Fibroblast of skin of back (primary cell): ENCODE measurements at places on chromosomes 6 and 20.

DNA sequence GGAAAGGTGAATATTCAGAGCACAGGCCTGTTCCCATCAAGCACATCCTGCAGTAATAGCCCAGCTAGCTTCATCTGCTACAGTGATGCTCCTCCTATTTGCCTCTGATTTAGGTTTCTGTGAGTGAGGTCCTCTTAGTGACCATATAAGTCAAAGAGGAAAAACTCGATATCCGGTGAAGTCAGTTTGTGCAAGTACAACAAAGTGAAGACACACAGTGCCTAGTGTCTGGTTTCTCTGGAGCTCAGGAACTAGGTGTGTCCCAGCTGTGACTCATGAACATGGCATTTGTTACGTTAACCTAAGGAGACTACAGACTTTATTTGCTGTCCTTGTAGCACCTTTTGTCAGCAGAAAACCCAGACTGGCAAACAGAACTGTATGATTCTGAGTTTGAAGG lies 33.9 kb downstream of the EDN1 start:
- DNase-seq = peak; percentile 78

DNA sequence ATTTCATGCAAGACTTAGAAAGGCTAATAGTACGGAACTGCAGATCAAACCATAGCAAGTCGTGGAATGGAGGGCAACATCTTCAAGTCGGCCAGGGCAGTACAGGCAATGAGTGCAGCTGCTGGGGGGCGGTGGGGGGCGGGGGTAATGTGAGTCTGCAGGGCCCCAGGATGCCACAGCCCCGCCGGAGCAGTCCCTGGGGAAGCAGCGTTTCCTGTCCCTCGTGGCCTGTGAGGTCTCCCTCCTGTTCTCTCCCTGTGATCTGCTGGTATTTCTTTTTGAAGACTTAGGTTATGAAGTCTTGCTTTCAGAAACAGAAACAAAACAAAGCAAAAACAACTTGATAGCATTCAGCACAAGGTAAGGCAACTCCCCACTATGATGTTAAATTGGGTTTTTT lies 351.9 kb downstream of the FOXA2 start:
- no peak for DNase-seq

- DNase-seq = no peak
Measured at GRCh38 chr6:24306936-24307335, 50.9 kb downstream of the DCDC2 start.

DNA sequence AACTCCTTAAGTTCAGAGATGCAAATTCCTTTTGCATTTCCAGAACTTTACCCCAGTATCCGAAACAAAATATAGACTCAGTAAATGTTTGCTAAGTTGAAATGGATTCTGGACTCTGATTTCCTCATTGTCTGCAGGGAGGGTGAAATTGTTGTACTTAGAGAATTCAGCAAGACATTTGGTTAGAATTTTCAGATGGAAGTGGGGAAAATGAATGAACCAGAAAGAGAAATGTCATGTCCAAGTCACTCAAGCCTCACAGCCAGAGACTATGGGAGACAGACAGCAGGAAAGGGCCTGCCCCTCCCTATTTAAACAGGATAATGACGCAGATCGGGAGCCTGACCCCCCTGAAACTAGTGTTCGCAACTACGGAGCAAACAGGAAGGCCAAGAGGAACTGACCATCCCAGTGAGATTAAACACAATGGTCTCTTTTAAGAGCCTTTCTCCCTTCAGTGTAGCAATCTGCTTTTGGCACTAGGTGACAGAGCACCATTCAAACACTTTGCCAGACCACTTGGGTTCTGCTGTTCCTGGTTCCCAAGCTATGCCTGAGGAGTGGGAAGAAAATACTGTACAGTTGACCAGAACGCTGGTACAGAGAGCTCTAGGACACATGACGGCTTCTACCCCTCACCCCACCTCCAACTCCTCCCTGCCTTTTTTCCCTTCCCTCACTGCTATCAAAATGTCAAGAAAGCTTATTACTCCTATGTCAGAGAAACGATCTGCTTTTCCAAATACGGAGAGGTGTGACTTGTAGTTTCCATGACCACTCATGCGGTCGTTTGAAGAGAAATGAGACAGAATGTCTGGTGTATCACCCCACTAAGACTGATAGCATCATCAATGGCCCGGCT lies 13.7 kb downstream of the NEDD9 start:
- DNase-seq = no peak

DNA sequence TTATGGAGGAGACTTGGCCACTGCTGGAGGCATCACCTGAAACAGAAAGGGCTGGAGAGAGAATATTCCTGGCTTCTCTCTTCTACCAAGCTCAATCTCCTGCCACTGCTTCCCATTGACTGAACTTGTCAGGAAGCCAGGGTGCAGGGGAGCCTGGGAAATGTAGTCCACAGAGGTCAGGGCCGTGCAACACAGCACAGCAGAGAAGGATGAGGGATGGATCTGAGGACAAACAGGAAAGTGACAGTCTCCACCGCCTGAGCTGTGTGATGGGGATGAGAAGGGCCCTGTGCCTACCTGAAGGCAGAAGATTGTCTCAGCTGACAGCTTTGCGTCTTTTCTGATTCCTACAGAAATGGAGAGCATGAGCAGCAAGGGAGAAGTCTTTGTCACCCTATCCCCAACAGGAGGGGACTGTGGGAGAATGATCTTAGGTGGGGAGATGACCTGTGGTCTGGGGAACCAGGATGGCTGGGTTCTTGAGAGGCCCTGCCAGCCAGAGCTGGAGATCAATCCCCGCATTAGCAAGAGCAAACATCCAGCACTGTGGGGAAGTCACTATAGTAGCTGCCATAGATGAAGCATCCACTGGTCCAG lies 114.2 kb downstream of the SNX5 start:
- DNase-seq = peak; percentile 54

- DNase-seq = no peak
Measured at GRCh38 chr20:20931632-20932031, 174.5 kb downstream of the LINC00237 start.

DNA sequence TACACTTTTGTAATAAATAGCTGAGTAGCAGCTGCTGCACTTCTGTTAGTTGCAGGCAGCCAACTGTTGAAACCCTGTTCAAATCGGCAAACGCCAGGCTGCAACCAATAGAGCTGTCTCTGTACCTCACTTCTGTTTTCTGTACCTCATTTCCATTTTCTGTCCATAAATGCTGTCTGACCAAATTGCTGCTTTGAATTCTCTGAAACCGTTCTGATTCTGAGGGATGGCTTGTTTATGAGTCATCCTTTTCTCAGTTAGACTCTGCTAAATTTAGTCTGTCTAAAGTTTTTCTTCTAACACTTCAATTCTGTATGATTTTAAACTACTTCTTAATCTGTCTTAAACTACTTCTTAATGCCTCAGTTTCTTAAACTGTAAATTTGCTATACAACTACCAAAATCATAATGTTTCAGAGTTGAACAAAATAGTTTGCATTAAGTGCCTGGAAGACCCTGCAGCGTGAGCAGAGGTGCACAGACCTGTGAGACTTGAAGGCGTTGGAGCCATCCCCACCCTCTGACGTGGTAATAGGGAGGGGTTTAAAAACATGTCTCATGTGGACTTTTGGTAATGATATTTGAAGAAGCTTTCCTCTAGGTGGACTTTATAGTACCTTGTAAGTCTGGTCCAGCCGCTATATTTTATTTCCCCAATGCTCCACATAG lies 9.6 kb downstream of the BTNL2 start:
- no peak for DNase-seq

- DNase-seq = no peak
Measured at GRCh38 chr6:46735720-46736031, 501 bp upstream of the PLA2G7 start.

GRCh38 chr6:27650620-27651370 lies 177.9 kb upstream of the ZNF184 start:
- DNase-seq = peak; percentile 52

- DNase-seq = no peak
Measured at GRCh38 chr20:35698298-35699126, 640 bp downstream of the NFS1 start.

DNA sequence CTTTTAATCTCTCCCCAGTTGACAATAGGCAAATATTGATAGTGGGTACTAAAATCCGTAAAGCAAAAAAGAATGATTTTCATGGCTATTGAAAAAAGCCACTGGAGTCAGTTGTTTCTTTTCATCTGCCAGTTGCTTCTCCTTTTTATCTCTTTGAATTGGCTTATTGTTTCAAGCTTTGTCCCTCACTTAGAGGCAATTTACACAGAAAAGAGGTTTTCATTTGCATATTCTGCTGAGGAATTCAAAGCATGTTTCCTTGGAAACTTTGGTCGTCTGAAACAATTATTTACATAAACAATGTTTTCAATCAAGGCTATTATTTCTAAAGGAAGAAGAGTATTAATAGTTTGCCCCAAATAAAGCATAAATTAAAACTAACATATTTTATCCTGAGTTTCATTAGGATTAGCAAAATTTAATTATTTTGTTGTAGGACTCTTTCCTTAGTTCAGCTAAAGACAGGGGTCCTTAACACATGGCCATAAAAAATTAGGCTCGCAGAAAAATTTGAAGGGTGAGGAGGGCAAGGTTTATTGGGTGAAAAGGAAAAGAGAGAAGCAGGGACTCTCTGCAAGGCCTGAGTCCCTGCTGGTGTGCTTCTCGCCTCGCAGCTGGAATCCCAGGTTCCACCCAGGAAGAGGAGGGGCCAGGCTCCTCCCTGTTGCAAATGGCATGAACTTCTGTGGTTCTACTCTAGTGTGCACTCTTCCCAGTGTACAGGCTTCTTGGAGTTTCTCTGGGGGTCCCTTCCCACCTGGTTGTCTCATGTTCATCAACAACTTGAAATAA lies 138.8 kb upstream of the LAMA2 start:
- DNase-seq = no peak

GRCh38 chr20:37972256-37973058 lies 60.8 kb downstream of the TTI1 start:
- no peak for DNase-seq

DNA sequence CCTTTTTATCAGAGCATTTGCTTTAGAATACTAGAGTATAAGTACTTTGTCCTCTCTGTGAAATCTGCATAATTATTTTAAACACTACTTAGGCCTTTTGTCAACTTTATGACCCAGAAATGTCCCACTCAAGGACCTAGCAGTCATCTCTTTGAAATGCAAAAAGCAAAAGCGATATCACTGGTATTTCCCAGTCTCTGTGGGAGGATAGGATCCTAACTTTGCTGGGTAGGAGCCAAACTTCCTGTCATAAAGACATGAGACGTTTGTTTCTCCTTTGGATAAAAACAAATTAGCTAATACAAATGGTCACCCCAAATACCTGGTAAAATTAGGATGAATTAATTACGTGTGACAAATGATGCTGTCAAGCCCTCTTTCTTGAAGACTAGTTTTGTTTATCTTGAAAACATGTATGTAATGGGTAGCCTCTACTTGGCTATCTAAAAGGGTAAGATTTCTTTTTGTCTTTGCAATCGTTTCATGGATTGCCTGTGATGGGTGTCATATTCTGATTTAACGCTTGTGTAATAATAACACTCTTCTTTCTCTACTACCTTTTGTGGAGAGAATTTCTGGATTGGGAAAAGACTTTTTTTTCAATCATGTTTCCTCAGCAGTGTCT lies 36.2 kb downstream of the DCDC2 start:
- no peak for DNase-seq

GRCh38 chr6:128597956-128598355 lies 77.6 kb upstream of the PTPRK start:
- DNase-seq = no peak

DNA sequence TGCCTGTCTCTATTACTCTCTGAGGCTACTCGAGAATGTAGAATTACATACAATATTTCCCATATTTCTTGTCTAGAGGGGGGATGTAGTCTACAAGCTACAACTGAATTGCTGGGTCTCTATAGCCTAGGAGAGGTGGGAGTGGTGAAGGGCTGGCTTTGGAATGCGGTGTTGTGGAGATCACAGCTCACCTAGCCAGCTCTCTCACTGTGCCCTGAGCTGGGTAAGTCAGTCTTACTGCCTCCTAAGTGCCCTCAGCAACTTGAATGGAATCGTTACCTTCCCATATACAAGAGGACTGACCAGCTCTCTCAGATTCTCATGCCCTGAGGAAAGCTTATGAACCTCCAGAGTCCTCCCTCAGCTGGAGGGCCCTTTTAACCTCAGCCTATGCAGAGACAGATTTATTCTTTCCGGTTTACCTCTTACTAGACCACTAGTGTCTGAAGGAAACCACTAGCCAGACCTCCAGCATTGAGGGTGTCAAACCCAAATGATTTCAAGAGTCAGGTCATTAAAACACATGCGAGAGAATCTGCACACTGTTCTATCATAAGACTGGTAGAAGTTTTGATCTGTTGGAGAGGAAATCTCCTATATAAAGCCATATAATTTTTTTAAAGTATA lies 20.6 kb downstream of the VIP start:
- DNase-seq = no peak

DNA sequence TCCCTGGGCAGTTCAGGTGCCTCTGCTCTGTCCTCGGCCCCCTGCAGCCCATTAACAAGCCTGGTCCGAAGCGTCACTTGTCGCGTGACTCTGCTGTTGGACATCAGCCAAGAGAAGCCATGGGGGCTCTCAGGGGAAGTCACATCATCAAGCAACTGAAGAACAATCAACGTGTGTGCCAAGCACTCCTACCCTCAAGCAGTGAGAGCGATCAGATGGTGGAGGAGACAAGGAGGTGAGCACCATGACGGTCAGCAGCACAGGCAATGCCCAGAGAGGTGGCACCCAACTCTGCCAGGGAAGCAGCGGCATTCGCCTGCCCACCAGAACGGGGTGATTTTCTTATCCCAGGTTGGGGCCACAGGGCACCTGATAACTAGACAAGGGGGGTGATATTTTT lies 132.7 kb downstream of the AGPAT4 start:
- peak; percentile 11 for DNase-seq

DNA sequence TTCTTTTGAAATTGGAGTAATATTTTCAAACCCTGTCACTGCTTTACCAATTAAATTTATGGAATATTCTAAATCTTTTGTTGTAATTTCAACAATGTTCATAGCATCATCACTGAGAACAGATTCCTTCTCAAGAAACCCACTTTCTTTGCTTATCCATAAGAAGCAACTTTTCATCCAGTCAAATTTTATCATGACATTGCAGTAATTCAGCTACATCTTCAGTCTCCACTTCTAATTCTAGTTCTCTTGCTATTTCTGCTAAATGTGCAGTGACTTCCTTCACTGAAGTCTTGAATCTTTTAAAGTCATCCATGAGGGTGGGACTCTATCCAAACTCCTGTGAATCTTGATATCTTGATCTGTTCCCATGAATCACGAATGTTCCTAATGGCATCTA lies 132.4 kb downstream of the INSM1 start:
- DNase-seq = no peak

- DNase-seq = no peak
Measured at GRCh38 chr20:8402798-8403197, 270.7 kb downstream of the PLCB1 start.

DNA sequence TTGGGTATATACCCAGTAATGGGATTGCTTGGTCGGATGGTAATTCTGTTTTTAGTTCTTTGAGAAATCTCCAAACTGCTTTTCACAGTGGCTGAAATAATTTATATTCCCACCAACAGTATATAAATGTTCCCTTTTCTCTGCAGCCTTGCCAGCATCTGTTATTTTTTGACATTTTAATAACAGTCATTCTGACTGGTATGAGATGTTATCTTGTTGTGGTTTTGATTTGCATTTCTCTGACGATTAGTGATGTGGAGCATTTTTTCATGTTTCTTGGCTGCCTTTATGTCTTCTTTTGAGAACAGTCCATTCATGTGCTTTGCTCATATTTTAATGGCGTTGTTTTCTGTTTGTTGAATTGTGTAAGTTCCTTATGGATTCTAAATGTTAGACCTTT lies 641.6 kb downstream of the HACE1 start:
- DNase-seq = peak; percentile 29
